Thyroid gland (tissue), 4 donors: ENCODE measurements at places on chromosomes 2 and 18. TPM values are rescaled to one million over a fixed set of nuclear protein-coding genes. Genes with fewer than 3 reads are reported as not detected.

Gene OR6B2
- total RNA-seq = not detected

Gene NR4A2
- total RNA-seq = 5.2 TPM

Gene STRADB
- total RNA-seq = 32.1 TPM

Gene CTLA4
- total RNA-seq = not detected

Gene IL18RAP
- total RNA-seq = 3.1 TPM

Gene VAMP8
- total RNA-seq = 171 TPM

Gene KRTCAP3
- total RNA-seq = 17.5 TPM
